ENCODE measurements at places on chromosomes 11 and 22.
A peak's percentile ranks its signal among the peaks of the same experiment; 100 is the strongest.

DNA sequence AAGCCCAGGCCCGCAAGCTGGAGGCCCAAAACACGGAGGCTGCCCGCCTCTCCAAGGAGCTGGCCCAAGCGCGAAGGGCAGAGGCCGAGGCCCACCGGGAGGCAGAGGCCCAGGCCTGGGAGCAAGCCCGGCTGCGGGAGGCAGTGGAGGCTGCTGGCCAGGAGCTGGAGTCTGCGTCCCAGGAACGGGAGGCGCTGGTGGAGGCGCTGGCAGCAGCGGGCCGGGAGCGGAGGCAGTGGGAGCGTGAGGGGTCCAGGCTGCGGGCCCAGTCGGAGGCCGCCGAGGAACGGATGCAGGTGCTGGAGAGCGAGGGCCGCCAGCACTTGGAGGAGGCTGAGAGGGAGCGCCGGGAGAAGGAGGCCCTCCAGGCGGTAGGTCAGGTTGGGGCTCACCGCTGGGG, 4.8 kb downstream of the CCDC88B start:
- no peak for DNase-seq

DNA sequence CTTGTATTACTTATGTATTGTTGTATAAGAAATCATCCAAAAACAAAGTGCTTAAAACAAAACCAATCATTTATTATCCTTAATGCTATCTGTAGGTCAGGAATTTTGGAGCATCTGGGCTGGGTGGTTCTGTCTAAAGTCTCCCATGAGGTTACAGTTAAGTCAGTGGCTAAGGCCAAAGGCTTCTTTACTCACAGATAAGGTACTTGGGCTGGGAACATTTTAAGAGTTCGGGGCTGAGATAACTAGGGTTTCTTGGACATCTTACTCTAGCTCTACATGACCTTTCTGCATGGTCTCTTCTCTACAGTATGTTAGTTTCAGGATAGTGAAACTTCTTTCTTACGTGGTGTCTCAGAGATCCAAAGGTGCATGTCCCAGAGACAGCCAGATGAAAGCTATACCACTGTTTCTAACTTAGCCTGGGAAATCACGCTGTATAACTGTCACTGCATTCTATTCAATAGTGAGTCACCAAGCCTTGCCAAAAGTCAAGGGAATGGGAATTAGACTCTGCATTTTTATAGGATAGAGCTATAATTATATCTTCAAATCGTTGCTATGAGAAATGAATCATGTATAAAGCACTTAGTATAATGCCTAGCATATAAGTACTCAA, 29.6 kb downstream of the SOX6 start:
- no peak for DNase-seq

- DNase-seq, result peak; percentile 94
These were observed 482 bp downstream of the DDX17 start for GRCh38 chr22:38505541-38506117.

- DNase-seq, result no peak
These were observed 519.6 kb downstream of the METTL15 start for GRCh38 chr11:28627690-28628255.

- DNase-seq, result no peak
These were observed 85.3 kb downstream of the GAB2 start for GRCh38 chr11:78332174-78332866.

- DNase-seq, result no peak
These were observed 335.6 kb upstream of the LRRC4C start for GRCh38 chr11:41795004-41795403.

- DNase-seq, result no peak
These were observed 3.0 kb downstream of the TRIM29 start for GRCh38 chr11:120134931-120135228.

DNA sequence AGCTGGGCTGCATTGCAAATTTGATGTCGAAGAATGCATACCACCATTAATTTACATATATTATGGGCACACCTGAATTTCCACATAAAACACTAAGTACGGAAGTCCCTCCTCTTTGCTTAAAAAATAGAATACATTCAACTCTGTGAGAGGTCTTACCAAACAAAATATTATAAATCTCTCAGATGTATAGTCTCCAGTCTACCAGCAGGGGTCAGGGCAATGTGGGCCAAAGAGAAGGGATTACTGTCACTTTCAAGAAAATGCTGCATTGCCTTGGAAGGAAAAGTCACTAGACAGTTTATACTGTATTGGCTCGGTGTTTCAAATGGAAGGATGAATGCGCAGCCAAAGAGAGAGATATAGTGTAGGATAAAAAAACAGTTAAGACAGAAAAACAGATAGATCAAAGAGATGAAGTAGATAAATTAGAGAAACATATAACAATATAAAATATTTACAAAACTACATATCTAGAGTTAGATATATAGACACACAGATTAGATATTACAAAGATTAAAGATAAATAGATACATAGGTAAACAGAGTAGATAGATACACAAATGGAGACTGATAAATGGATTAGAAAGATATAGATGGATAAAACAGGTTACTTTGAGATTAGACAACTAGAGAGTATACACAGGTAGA, 20.9 kb downstream of the SERGEF start:
- peak; percentile 74 for DNase-seq

DNA sequence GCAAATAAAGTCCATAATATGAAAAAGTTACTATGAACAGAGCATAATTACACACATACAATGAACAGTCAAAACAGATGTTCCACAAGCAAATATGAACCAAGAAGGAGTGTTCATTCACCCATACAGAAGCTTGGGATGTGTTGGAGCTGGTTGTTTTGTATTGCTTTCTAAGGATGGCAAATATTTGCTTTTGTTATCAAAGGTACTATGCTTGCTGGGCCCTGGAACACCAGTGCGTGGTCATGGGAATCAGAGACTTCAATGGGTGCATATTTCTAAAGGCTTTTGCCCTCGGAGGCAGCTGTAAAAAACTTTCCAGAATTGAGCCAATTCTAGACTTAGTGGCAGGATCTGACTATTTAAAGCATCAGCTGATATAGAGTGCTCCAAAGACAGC, 85.1 kb downstream of the BARX2 start:
- DNase-seq, result no peak
